ENCODE measurements at places on chromosomes 2 and 18.

GRCh38 chr18:55418439-55418838 is 169.6 kb downstream of the TCF4 start:
- DNase-seq: no peak
- peaks cover 70% of the 10 kb centered on the region for H3K4me1 ChIP-seq
- no peak overlapping the region for H3K4me3 ChIP-seq
- no peak overlapping the region for H3K27ac ChIP-seq

- no peak for DNase-seq
- H3K36me3 ChIP-seq: no peaks in the 10 kb centered on the region
- H3K4me1 ChIP-seq: no peaks in the 10 kb centered on the region
- no peaks in the 10 kb centered on the region for H3K27me3 ChIP-seq
- no peak overlapping the region for H3K4me3 ChIP-seq
Measured at GRCh38 chr2:34806396-34806795, 1207.3 kb upstream of the FAM98A start.

GRCh38 chr18:49177812-49178211 is 227.0 kb upstream of the SMAD7 start:
- H3K36me3 ChIP-seq: no peaks in the 10 kb centered on the region
- H3K27ac ChIP-seq: no peak overlapping the region
- no peak overlapping the region for H3K4me3 ChIP-seq
- no peaks in the 10 kb centered on the region for H3K4me1 ChIP-seq
- H3K27me3 ChIP-seq: no peaks in the 10 kb centered on the region

DNA sequence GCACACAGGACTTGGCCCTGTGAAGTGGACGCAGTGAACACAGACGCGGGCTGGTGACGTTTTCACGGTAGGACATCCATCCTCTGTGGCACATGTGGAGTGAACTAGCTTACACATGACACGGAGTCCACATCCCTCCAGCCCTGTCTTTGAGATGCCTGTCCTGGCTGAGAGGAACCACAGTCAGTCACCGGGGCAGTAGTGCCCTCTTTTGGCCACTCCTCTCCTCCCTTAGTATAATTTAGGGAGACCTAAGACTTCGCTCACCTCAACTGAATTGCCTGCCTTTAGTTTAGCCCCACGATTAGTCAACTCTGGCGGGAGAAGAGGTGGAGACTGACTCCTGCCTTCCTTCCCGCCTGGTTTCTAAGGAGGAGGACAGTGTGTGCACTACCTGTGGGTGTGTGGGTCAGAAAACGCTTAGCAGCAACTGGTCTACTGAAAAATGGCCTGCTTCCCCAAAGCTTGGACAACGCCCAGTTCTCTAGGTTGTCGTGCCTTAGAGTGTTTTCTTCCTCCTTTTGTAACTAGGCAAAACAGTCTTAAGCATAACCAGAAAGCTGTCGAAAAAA is 70.6 kb downstream of the MBP start:
- no peak overlapping the region for H3K4me3 ChIP-seq
- H3K27ac ChIP-seq: no peak overlapping the region
- DNase-seq: peak; percentile 57
- no peaks in the 10 kb centered on the region for H3K4me1 ChIP-seq
- no peaks in the 10 kb centered on the region for H3K36me3 ChIP-seq

DNA sequence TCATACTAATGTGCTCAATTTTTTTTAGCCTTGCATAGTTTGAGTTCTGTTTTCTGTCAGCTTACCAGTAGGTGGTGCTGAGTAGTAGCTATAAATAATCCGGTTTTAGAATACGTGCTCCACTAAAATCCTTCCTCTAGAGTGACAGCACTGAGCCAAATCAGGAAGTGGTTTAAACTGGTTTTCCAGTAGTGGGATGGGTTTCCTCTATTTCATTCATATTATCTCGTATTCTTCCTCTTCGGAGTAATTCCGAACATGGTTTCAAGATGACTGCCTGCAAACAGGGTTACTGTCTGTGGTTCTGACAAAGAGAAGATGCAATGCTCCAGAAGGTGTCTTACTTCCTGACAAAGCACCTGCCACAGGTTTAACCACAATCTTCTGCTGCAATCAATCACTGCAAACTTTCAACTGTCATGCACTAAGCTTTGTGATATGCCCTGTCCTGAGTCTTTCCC is 496.9 kb upstream of the VRK2 start:
- no peaks in the 10 kb centered on the region for H3K4me1 ChIP-seq
- H3K27ac ChIP-seq: no peak overlapping the region
- DNase-seq: peak; percentile 25

DNA sequence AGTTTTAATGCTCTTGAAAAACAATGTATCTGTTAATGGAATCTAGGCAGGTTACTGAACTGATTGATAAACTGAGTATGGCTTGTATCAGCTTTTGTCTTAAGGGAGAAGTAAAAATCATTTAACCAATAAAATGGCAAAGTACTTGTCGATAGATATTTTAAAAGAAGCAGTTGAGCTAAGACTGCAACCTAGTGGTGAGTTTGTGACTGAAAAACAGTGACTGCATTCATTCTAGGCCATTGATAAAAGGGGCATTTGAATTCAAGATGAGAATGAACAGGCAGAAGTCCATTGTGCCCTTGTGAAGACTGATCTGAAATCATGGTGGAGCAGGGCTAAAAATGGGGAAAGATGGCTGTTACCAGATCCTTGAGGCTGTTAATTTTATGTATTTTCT is 59.4 kb upstream of the MSTN start:
- H3K4me1 ChIP-seq: no peaks in the 10 kb centered on the region
- H3K27me3 ChIP-seq: no peaks in the 10 kb centered on the region
- peak; percentile 51 for DNase-seq
- H3K4me3 ChIP-seq: no peak overlapping the region
- H3K36me3 ChIP-seq: no peaks in the 10 kb centered on the region

- H3K4me3 ChIP-seq: no peak overlapping the region
- no peaks in the 10 kb centered on the region for H3K4me1 ChIP-seq
- H3K27me3 ChIP-seq: no peaks in the 10 kb centered on the region
- H3K27ac ChIP-seq: no peak overlapping the region
- no peaks in the 10 kb centered on the region for H3K36me3 ChIP-seq
- DNase-seq: no peak
Measured at GRCh38 chr2:153105829-153106578, 372.6 kb downstream of the RPRM start.

DNA sequence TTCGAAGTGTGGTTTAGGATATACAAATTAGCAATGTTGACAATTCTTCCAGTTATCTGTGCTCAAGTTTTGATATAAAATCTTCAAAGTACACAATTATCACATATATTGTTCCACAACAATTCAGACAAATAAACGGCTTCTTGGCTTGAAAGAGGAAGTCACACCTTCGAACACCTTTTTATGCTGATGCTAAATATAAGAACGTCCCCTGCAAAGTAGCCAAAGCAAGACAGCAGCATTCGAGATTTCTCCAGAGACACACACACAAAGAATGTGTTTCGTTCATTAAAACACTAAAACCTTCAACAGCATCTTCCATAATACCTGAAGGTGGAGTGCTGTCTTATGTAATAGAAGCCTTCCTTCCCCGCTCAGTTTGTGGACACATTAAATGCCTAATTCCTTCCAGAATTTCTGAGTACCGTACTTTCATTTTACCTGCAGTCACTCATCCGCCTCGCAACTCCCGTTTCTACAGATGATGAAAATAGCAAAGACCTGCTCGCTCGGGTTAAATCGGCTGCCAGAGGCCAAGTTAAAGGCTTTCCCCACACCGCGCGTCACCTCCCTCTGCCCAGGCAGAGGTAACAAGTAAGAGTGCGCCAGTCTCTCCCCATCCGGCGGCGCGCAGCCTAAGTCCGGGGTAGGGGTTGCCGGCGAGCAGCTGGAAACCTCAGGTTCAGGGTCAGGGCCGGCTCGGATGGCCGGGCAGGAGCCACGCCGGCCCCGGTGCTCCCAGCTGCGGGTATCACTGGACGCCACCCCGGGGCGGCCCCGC is 847 bp downstream of the SERPINE2 start:
- H3K36me3 ChIP-seq: no peaks in the 10 kb centered on the region
- peaks cover 21% of the 10 kb centered on the region for H3K4me1 ChIP-seq
- peaks cover 48% of the 10 kb centered on the region for H3K27me3 ChIP-seq
- peak; percentile 61 for DNase-seq
- H3K4me3 ChIP-seq: peak overlapping the region; percentile 86

GRCh38 chr18:23314672-23315071 is 138.4 kb upstream of the RIOK3 start:
- no peaks in the 10 kb centered on the region for H3K4me1 ChIP-seq
- H3K27me3 ChIP-seq: no peaks in the 10 kb centered on the region
- no peak overlapping the region for H3K27ac ChIP-seq
- no peak for DNase-seq

DNA sequence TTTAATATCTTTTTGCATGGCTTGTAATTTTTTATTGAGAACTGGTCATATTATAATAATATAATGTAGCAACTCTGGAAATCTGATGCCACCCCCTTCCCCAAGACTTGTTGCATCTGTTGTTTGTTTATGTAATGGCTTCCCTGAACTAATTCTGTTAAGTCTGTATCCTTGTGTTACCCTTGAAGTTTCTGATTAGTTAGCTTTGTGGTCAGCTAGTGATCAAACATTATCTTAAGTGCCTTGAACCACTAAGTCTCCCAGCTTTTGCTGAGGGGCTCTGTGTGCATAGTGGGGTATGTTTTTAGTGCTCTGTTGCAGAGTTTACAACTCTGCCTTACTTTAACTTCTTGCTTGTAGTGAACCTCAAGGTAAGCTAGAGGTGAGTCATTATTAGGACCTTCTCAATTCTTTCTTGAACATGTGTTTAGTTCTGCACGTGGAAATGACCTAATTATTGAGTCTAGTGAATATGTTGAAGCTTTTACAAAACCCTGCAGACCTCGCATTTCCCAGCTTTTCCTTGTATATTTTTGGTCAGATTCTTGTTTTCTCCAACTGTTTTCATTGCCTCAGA is 24.8 kb downstream of the SMCHD1 start:
- H3K4me3 ChIP-seq: no peak overlapping the region
- no peak overlapping the region for H3K27ac ChIP-seq
- H3K4me1 ChIP-seq: no peaks in the 10 kb centered on the region

- H3K36me3 ChIP-seq: no peaks in the 10 kb centered on the region
- no peaks in the 10 kb centered on the region for H3K27me3 ChIP-seq
- no peak for DNase-seq
- H3K27ac ChIP-seq: no peak overlapping the region
- H3K4me1 ChIP-seq: peaks cover 6% of the 10 kb centered on the region
Measured at GRCh38 chr2:230878599-230879188, 14.0 kb downstream of the ITM2C start.
